Vagina (tissue), 2 donors: ENCODE measurements at places on chromosomes 4 and X.

DNA sequence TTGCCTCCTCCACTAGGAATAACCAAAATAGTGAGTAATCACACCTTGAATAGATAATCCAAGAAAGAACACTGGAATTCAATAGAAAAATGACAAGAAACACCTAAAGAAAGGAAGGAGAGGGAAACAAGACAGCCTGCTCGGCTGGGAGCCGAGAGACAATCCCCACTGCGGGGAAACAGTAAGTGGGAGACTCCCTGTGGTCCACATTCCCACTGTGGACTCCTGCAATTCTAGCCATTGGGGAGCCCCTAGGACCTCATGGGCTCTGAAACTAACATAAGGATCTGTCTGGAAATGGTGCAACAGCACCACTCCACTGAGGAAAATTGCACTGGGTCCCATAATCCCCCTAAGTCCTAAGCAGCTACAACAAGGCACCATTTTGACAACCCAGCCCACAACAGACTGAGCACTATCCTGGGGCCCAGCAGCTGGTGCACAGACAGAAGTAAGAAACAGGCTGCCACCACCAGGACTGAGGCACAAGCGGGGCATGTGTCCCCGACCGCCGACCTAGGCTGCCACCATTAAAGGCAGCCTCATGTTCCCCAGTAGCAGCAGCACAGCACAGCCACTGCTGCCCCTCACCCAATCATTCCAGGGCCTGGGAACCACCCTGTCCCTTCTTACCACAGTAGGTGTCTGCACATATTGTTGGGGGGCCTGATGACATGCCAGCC, 14.2 kb downstream of the LRBA start:
- H3K27ac ChIP-seq: no peak overlapping the region
- H3K4me3 ChIP-seq: no peak overlapping the region
- H3K27me3 ChIP-seq: no peaks in the 10 kb centered on the region

GRCh38 chrX:10011991-10012390, 44.8 kb downstream of the CLDN34 start:
- no peaks in the 10 kb centered on the region for H3K4me1 ChIP-seq
- no peak overlapping the region for H3K27ac ChIP-seq
- no peak for DNase-seq
- no peak overlapping the region for H3K4me3 ChIP-seq
- no peaks in the 10 kb centered on the region for H3K27me3 ChIP-seq

DNA sequence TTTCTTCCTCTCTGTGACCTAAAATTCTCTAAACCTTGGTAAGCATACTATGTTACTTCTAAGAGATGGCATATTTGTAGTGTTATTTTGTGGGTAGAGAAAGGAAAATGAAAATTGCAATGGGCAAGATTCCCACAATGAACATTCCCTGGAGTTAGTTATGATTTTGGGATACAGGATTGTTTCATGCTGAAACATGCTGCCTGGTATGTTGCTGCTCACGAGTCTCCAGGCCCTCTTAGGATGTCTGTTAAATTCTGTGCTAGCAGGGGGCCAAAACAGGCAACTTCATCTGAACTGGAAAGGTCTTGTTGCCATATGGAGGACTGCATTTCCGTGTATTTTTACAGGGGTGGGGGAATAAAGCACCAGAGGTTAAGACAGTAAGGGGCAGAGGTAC, 18.9 kb upstream of the MSMO1 start:
- H3K4me3 ChIP-seq: no peak overlapping the region
- H3K4me1 ChIP-seq: no peaks in the 10 kb centered on the region
- no peak for DNase-seq
- H3K27me3 ChIP-seq: no peaks in the 10 kb centered on the region
- H3K27ac ChIP-seq: no peak overlapping the region

DNA sequence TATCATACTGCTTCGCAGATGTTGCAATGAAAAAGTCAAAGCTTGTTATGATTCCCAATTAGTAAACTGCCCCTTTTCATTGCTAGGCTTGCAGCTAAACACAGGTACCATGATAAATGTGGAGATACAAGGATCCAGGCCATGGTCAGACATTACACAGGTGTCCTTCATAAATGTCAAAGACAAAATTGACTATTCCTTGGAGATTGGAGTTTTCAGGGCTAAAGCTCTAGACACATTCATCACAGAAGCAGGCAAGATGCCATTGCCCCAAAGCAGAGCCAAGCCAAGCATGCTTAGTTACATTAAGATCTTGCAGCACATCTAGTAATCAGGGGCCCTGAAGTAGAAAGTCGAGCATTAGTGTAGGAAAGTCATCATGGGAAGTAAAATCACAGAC, 111.3 kb upstream of the INTU start:
- H3K27me3 ChIP-seq: no peaks in the 10 kb centered on the region
- no peaks in the 10 kb centered on the region for H3K4me1 ChIP-seq
- no peak overlapping the region for H3K27ac ChIP-seq
- no peak overlapping the region for H3K4me3 ChIP-seq
- no peaks in the 10 kb centered on the region for H3K36me3 ChIP-seq
- no peak for DNase-seq

DNA sequence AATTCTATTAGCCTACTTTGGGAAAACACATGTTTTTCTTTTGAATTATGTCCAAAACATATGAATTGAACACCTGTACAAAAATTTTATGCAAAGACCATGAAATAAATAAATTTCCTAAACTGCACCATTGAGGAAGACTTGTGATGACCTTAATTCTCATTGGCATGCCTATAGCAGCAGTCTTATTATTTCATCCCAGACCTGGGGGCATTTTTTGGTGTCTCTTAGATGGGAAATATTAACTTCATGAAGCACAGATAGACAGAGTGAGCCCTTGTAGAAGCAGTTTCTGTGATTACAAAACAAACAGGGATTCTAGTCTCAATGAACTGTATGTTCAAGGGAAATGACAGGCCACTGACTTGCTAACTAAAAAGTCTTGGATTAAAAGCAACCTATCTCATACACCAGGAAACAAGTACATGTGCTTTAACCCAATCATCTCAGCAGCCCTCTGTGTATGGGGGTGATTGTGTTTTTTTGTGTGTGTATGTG, 32.0 kb upstream of the HPGD start:
- no peak for DNase-seq
- no peak overlapping the region for H3K27ac ChIP-seq

DNA sequence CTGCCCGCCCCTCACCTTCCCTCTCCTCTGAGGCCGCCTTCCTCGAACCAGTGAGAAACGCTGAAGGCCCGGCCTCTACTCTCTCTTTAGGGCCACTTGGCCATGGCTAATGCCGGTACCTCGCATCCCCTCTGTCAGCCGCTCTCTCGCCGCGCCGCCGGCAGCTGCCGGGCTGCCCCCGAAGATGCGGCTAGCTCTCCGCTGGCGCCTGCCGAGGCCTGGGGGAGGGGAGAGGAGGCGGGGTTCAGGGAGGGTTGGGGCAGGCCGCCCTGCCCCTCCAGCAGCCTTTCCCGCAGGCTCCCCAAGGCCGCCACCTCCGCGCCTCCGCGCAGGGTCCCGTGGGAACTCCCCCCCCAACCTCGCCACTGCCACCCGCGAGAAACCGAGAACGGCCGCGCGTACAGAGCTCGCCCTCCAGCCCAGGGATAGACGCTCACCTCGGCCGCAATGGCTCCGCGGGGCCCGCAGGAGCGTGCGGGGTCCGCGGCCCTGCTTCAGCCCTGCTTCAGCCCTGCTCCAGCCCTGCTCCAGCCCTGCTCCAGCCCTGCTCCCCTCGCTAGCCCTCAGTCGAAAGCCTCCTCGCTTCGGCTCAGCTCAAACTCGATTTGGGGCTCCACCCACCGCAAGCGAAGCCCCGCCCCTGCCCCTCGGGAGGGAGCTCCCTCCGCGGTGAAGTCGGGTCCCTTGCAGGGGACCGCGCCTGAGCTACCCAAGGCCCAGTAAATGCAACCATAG, at the start of gene HUWE1:
TSS of gene HUWE1 (minus strand) at position 569 of the 735 bp plus-strand sequence. CDS start 32,612 bp downstream, outside the sequence.
- H3K27ac ChIP-seq: peak within 1 kb of the TSS; percentile 89
- H3K27me3 ChIP-seq: no peaks in the 10 kb centered on the region
- H3K4me3 ChIP-seq: peak within 1 kb of the TSS; percentile 61
- H3K4me1 ChIP-seq: no peaks in the 10 kb centered on the region
